NCI-H526 treated with DMSO at 0.1 percent for 48 hours (cell line): ENCODE measurements at places on chromosomes 3 and 15.

GRCh38 chr3:120350401-120350941 is 1.3 kb upstream of the LRRC58 start:
- no peak for DNase-seq

DNA sequence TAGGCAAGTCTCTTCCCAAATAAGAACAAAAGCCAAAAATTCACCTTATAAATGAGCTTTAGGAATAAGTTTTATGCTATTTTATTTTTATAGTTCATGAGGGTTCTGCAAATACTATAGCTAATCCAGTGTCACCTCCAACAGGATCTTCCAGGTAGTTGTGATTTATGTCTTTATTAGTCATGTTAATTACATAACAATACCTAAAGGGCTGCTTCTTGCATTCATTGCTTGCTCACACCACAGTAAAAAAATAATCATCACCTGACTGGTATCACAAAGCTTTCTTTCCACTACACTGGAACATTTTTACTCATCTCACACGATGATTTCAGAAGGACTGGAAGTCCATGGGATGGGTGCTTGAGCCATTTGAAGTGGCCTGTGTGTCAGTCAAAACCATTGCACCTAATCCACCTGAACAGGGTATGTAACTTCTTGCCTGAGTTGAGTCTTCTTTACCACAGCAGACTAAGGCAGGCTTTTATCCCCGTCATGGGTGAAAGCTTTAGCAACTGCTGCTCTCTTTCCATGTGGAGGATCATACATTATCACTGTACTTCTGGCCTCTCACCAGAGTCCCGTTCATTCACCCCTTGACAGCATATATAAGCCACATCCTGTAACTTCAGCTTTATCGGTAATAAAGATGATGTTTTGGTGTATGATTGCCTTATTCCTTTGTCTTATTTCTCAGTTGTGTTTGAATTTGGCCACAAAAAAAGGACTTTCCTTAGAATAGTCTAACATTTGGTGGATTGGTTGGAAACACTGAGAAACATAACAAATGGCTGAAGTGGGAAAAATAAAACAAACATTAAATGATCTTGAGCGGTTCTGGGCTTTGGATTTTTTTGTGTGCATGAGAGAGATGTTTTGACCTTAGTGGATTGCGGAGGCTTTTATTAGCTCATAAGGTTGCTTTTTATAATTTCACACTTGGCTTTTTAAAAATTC is 382.6 kb upstream of the THBS1 start:
- no peak for DNase-seq

DNA sequence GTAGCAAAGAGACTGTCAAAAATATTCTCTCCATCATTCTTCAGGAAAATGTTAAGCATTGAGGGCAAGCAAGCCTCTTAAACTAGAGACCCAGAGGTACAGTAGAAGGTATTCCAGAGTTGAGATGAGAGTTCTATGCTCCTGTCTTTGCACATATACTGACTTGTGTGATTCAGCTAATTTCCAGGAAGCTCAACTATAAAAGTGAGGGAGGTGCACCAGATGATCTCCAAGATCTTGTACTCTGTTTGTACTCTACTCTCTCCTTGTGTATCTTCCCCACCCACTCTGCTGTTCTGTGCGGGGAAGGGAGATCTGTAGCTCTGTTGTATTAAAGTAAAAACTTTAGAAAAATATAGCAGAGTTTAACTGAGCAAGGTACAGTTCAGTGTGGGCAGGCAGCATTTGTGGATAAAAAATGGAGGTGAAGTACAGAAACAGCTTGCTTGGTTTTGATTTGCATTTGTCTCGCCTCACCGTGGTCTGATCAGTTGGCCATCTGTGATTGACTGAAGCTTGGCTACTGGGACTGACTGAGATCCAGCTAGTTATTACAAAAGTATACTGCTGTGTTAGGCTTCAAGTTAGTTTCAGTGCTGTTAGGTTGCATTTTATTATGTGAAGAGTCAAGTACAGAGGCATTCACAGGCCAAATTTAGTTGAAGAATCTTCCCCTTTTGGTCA is 463.1 kb upstream of the GOLIM4 start:
- DNase-seq, result no peak

- no peak for DNase-seq
Observed at GRCh38 chr3:159080821-159081220, 279.0 kb downstream of the MFSD1 start.

DNA sequence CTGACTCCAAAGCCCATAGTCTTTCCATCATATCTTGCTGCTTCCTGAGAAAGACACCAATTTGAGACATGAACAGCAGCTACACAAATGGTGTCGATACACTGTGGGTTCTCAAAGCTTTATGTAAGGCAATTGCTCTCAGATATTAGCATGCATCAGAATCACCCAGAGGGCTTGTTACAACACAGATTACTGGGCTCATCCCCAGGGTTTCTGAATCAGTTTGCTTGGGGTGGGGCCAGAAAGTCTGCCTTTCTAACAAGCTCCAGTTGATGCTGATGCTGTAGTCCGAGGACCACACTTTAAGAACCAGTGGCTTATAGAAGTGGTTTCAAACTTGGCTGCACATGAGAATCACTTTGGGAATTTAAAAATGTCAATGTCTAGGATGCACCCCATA is 86.5 kb downstream of the SEMA6D start:
- DNase-seq, result no peak

DNA sequence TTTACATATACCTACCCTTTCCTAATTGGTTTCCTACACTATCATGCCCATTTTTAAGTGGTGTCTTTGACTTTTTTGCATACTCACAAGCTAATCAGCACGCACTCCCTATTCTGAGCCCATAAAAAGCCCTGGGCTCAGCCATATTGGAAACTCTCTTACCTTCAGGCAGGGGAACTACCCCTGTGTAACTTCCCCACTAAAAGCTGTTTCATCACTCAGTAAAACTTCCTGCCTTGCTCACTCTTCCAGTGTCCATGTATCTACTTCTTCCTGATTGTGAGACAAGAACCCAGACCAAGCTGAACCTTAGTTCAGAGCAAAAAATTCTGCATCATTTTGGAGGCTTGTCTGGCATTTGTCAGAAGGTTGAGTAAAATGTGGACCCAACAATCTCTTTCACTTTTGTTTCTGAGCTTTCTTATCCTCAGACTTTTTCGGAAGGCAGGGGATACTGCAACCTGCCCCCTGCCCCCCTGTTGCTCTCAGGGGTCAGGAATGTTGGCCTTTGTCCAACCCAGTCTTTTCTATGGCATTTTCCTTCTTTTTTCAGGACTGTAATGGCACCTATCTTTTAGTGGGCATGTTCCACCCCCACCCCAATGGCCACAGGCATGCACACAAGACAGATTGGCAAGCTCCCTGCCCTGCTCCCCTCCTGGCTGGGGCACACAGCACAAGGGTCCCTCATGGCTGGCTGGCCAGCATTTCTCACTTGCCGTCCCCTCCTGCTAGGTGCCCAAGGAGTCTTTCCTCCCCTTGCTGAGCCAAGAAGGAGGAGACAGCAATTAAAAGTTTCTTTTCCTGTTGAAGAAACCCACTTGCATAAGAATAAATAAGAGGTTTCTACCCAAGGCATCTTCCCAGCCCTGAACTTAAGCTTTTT is 26.3 kb upstream of the TMEM45A start:
- DNase-seq, result no peak

DNA sequence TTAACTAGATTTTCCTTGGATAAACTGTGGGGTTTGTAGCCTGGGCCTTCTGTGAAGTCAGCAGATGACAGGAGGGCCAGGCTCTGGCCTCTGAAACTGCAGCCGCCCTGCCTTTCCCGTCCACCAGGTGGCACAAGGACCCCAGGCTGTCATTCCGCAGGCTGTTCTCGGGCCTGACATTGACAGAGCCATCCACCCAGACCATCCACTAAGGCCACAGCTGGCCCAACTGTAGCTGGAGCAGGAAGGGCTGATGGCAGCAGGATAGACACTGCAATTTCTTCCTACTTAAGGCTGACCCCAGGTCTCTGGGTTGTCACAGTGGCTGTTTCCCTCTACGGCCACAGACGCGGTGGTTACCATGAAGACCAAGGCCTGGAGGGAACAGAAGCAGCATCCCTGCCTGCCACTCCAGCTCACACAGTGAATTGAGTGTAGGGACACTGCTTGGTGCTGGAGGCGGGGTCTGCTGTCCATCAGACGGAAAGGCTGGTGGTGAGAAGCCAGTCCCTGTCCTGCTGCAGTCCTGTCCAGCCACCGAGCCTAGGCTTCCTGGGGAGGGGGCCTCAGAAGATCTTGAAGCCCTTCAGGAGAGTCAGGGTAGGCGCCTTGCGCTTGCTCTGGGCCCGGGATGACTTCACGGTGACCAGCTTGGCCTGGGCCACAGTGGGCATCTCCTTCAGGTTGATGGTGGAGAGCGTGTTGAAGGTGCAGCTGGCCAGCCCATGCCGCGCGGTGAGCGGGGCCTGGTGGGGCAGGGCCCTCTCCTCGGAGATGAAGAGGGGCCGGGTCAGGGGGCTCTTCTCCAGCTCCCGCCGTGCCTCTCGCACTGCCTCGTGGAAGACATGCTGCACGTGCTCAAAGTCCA is 9.4 kb downstream of the SLC51B start:
- peak; percentile 36 for DNase-seq
